ENCODE measurements at places on chromosomes 7 and 10.

GRCh38 chr10:59240582-59241183, 64.2 kb downstream of the PHYHIPL start:
- DNase-seq, result no peak
- no peaks in the 10 kb centered on the region for H3K36me3 ChIP-seq
- no peaks in the 10 kb centered on the region for H3K27me3 ChIP-seq
- H3K4me3 ChIP-seq, result no peak overlapping the region
- H3K4me1 ChIP-seq, result no peaks in the 10 kb centered on the region
- H3K27ac ChIP-seq, result no peak overlapping the region

DNA sequence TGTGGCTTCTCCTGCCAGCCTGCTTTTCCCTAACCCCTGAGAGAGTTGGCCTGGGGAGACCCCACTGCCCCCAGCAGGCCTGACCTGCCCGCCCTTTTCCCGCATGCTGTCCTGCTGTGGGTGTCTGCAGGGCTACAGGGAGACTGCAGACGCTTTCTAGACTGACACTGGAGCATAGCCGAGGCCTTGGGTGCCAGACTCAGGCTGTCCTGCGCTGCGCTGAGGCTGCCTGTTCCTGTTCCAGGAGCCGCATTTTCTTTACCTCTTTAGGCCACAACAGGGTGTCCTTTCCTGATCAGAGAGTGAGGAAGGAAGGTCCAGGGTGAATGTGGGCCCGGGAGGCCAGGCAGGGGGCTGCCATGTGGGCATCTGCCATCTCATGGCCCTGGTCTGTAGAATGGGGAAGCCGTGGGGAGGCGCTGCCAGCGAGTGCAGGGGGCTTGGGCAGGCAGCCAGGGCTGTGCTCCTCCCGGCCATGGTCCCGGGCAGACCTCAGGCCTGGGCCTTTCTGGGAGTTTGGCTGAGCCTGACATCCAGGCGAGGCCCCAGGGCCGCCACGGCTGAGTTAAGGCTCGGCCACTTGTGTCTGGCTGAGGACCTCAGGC, 3.6 kb downstream of the PWWP2B start:
- no peaks in the 10 kb centered on the region for H3K36me3 ChIP-seq
- no peak for DNase-seq
- H3K27ac ChIP-seq, result no peak overlapping the region
- H3K27me3 ChIP-seq, result no peaks in the 10 kb centered on the region

DNA sequence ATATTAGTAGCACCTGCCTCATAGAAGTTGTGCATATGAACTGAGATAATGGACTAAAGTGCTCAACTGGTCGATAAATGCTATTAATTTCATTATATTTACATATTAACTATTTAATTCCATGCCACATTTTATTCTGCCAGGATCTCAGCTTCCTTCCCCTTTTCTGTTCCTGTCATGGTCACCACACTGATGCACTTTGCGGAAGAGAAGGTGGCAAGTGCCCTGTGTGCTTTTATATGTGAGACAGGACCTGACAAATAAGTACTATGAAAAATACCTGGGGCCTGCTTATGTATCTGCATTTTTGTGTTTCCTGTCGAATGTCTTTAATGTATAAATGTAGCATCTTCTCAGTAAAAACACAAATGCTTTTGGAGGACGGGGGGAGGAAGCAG, 12.2 kb downstream of the ATP6V0E2 start:
- H3K27me3 ChIP-seq, result no peaks in the 10 kb centered on the region
- DNase-seq, result no peak
- H3K4me3 ChIP-seq, result no peak overlapping the region
- no peak overlapping the region for H3K27ac ChIP-seq

DNA sequence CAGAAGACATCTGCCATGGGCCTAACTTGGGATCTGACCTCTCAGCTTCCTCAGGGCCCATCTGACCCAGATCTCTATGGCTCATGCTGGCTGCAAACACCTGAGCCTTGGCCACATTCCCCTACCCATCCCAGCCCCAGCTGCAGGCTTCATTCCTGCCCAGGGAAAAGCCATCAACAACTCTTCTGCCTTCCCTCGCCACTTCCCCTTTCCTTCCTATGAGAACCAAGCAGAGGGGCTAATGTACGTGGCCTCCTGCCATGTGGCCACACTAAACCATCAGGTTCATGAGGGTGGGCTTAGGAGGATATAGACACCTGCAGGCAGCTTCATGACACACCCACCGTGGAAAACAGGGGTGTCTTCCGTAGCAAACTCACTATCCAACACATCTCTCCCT, 312.2 kb downstream of the GALNT17 start:
- H3K27ac ChIP-seq, result no peak overlapping the region
- H3K4me1 ChIP-seq, result no peaks in the 10 kb centered on the region
- no peaks in the 10 kb centered on the region for H3K36me3 ChIP-seq
- DNase-seq, result no peak
- H3K27me3 ChIP-seq, result no peaks in the 10 kb centered on the region
- no peak overlapping the region for H3K4me3 ChIP-seq

DNA sequence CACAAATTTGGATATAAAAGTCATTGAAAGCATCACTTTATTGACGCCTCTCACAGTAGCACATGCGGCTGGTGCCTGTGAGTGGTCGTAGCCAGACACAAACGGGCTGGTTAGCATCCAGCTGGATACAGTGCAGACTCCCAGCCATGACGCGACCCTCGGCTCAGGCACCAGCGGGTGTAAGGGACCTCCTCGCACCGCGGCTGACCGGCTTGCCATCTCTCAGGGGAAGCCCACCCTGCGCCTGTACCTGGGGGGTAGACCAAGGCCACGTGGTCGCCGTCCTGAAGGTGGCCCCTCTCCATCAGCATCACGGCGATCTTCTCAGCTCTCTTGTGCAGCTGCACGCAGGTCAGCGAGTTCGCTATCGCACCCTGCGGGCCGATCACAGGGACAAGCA, 213.8 kb downstream of the ZMYND11 start:
- no peak for DNase-seq
- H3K27ac ChIP-seq, result no peak overlapping the region
- H3K36me3 ChIP-seq, result no peaks in the 10 kb centered on the region
- no peak overlapping the region for H3K4me3 ChIP-seq
- H3K4me1 ChIP-seq, result peaks cover 12% of the 10 kb centered on the region
- H3K27me3 ChIP-seq, result no peaks in the 10 kb centered on the region

- H3K36me3 ChIP-seq, result no peaks in the 10 kb centered on the region
- peak overlapping the region; percentile 82 for H3K27ac ChIP-seq
- H3K4me3 ChIP-seq, result peak overlapping the region; percentile 66
- H3K27me3 ChIP-seq, result no peaks in the 10 kb centered on the region
- DNase-seq, result peak; percentile 5
- no peaks in the 10 kb centered on the region for H3K4me1 ChIP-seq
Observed at GRCh38 chr10:22252801-22253579, 35.2 kb upstream of the EBLN1 start.

GRCh38 chr7:105985229-105985628, 22.2 kb downstream of the CDHR3 start:
- H3K36me3 ChIP-seq, result no peaks in the 10 kb centered on the region
- H3K4me1 ChIP-seq, result no peaks in the 10 kb centered on the region
- no peak for DNase-seq
- no peak overlapping the region for H3K27ac ChIP-seq
- H3K4me3 ChIP-seq, result no peak overlapping the region

All from CD8-positive, alpha-beta memory T cell (primary cell).